ENCODE measurements at places on chromosomes 2 and 18.

- no peak for DNase-seq
These were observed 193.1 kb downstream of the L3MBTL4 start for GRCh38 chr18:6221602-6222014.

GRCh38 chr2:19547321-19547720 lies 188.9 kb upstream of the OSR1 start:
- DNase-seq = no peak

DNA sequence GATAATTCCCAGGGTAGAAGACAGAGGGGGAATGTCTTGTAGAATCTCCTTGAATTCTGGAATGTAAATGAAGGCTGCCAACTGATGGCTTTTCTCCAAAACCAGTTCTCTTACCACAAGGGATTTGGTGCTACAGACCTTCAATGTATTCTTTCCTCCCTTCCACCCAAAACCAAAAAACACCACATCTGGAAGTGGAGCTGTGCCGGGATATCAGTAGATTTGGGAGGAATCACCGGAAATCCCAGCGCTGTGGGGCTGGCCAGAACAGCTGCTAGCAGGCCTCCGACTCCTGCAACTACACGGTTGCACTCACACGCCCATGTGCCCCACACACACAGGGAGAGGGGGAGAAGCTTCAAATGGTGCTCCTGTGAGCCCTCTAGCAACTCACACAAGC lies 45.7 kb downstream of the RPL31 start:
- no peak for DNase-seq

- no peak for DNase-seq
These were observed 92.6 kb downstream of the VAPA start for GRCh38 chr18:10006311-10006893.

DNA sequence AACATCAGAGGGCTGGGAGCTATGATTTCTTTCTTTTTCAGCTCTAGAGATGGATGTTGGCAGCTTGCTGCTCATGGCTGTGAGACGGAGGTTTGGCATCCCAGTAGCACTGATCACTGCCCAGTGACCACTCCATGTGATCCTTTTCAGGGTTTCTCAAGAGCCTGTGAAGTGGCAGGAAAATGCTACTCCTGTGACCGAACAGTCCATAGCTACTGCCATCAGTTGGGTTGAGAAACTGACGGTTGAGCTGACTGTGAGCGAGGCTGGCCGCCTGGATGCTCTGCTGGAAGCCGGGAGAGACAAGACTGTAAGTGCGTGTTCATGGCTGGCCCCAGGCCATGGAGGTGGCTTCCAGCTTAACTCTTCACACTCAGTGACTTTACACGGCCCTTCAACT lies 34.2 kb downstream of the VWA3B start:
- DNase-seq = no peak

GRCh38 chr18:60248336-60249330 lies 123.9 kb downstream of the MC4R start:
- no peak for DNase-seq

DNA sequence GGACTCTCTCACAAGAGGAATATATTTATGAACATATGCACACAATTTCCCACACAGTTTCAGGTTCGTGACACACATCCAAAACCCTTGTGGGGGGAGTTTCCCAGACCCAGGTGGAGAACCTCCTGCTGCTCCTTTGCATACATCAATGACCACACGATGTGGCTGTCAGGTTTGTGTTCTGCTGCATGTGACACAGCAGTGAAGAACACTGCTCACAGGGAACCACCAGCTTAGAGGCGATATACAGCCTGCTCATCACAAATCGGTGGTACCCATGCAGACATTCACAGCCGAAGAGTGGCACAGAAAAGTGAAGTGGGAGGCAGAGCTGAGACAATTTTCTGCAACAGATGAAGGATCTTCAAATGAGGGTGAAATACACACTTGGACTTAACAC lies 175.6 kb upstream of the ZFP36L2 start:
- no peak for DNase-seq

- no peak for DNase-seq
These were observed 39.6 kb downstream of the POLR1A start for GRCh38 chr2:86066007-86066578.

GRCh38 chr18:45829855-45830254 lies 4.4 kb downstream of the SIGLEC15 start:
- DNase-seq = no peak

DNA sequence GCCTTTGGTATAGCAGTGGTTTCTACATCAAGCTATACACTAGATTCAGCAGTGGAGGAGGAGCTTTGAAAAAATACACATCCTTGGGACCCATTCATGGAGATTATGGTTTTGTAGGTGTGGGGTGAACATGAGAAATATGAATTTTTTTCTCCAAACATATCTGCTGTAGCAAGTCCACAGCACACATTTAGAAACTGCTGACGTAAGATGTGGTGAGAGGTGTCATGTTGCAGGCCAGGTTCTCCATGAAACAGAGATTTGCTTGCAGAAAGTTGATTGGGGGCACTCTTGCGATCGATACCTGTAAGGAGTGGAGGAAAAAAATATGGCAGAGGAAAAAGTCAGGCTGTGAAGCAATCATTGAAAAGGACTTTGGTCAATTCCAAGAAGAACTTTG lies 67.9 kb downstream of the FASTKD2 start:
- no peak for DNase-seq

- DNase-seq = no peak
These were observed 12.8 kb upstream of the TWSG1 start for GRCh38 chr18:9321736-9322135.

GRCh38 chr2:190214426-190215194 lies 105.0 kb downstream of the HIBCH start:
- no peak for DNase-seq

DNA sequence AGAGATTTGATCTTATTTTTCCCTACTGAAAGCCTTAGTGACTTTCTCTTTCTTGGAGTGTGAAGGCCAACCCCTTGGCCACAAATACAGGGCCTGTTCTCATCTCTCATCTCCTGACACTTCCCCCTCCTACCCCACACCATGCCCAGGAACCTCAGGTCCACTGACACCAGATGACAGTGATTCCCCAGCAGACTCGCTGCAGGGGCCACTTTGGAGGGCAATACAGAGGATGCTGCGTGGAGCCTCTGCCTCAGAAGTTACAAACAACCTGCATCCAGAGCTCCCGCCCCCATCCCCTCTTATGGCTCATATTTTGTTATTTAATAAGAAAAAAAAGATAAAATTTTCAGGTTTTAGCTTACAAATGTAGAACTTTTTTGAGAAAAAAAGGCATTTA lies 70.1 kb upstream of the LGALSL start:
- no peak for DNase-seq

GRCh38 chr2:233794128-233794658 lies 16.1 kb downstream of the MROH2A start:
- no peak for DNase-seq

DNA sequence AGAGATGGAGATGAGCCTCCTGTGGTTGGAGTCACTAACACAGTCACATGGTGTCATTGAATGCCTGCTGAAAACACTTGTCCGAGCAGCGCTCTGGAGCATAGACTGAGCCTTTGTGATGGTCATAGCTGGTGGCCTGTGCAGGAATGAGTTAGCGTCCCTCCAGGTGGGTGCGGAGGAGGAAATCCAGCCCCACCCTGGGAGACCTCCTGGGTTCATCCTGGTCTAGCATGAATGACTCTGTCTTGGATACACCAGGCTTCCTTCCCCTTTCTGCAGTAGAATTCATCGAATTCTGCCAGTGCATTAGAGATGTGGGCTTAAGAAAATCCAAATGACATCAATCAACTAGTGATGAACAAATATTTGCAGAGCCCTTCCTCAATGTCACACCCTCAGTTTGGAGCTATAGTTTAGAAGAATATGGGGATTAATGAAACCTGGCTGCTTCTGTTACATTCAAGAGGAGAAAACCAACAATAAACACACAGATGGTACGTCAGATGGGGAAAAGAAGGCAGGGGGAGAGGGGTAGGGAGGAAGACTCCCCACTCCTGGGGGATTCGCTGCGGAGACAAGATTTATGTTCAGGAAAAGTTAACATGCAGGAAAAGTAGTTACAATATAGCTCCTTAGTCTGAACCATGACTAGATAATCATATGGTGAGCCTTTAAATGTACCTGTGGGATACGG lies 136.7 kb downstream of the DDX1 start:
- DNase-seq = no peak

DNA sequence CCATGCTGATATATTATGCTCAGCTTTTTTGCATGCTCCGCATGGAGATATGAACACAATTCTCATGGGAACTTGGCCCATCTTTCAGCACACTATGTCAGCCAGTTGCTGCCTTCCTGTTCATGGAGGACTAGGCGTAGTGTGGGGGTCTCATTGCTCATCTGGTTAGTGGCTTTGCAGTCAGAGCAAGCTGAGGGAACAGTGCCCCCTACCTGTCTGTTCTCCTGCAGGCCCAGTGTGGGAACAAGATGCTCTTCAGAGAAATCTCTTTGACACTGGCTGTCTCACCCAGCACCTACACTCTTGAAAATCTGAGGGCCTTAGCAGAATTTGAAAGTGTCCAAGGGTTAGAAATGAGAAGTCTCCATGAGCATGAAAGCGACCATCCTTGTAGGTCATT lies 47.1 kb downstream of the SPTBN1 start:
- DNase-seq = peak; percentile 18

GRCh38 chr2:20669562-20670314 lies 2.8 kb downstream of the GDF7 start:
- DNase-seq = no peak
